Spinal cord (tissue), 10 donors: ENCODE measurements at places on chromosomes 3 and 15.

DNA sequence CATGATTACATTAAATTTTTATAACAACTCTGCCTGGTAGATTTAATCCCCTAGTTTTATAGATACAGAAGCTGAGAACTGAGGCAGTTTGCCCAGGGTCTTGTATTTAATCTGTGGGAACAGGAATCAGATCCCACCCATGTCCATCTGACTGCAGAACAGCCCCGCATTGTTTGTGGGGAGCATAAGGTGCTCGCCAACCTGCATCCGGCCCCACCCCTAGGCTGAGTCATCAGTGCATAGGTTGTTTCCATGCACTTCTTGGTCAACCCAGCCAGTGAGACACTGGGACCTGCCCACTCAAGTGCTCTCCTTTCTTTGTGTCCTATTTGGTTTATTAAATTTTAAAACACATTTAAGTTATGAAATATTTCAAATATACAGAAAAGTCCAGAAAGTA, 266.2 kb downstream of the OPA1 start:
- DNase-seq = no peak
- H3K27me3 ChIP-seq = no peaks in the 10 kb centered on the region
- H3K36me3 ChIP-seq = no peaks in the 10 kb centered on the region
- no peaks in the 10 kb centered on the region for H3K4me1 ChIP-seq
- H3K4me3 ChIP-seq = no peak overlapping the region
- no peak overlapping the region for H3K27ac ChIP-seq

GRCh38 chr3:67381667-67382272, 272.6 kb downstream of the SUCLG2 start:
- DNase-seq = no peak
- H3K4me3 ChIP-seq = no peak overlapping the region
- H3K4me1 ChIP-seq = peaks cover 6% of the 10 kb centered on the region
- H3K36me3 ChIP-seq = no peaks in the 10 kb centered on the region
- H3K27me3 ChIP-seq = no peaks in the 10 kb centered on the region

DNA sequence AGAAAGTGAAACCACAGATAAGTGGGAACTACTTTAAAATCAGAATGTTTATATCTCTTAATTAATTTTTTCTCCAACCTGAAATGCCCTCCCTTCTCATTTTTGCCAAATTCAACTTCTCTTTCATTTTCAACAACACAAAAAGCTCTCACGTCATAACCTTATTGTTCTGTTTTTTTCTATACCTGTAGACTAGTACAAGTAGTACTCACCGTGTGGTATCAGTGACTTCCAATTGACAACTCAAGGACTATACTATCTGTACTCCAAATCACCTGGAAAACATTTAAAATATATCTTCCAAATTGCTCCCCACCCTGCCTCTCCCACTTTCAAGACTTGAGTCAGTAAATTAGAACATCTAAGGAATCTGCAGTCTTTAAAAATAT, 72.8 kb upstream of the ZNF280D start:
- H3K27me3 ChIP-seq = no peaks in the 10 kb centered on the region
- no peaks in the 10 kb centered on the region for H3K4me1 ChIP-seq
- no peak overlapping the region for H3K4me3 ChIP-seq
- H3K36me3 ChIP-seq = no peaks in the 10 kb centered on the region
- DNase-seq = no peak

GRCh38 chr15:78598348-78598747, 22.4 kb downstream of the CHRNA3 start:
- H3K27me3 ChIP-seq = no peaks in the 10 kb centered on the region
- no peak overlapping the region for H3K27ac ChIP-seq
- no peak overlapping the region for H3K4me3 ChIP-seq
- H3K36me3 ChIP-seq = no peaks in the 10 kb centered on the region
- no peaks in the 10 kb centered on the region for H3K4me1 ChIP-seq

GRCh38 chr3:10438902-10439610, 66.3 kb downstream of the ATP2B2 start:
- no peak overlapping the region for H3K4me3 ChIP-seq
- no peak overlapping the region for H3K27ac ChIP-seq
- peaks cover 12% of the 10 kb centered on the region for H3K4me1 ChIP-seq
- peaks cover 22% of the 10 kb centered on the region for H3K36me3 ChIP-seq
- H3K27me3 ChIP-seq = no peaks in the 10 kb centered on the region
- DNase-seq = no peak

- H3K27me3 ChIP-seq = no peaks in the 10 kb centered on the region
- H3K36me3 ChIP-seq = peaks cover 8% of the 10 kb centered on the region
Observed at GRCh38 chr3:197595470-197596185, 39.9 kb upstream of the BDH1 start.

DNA sequence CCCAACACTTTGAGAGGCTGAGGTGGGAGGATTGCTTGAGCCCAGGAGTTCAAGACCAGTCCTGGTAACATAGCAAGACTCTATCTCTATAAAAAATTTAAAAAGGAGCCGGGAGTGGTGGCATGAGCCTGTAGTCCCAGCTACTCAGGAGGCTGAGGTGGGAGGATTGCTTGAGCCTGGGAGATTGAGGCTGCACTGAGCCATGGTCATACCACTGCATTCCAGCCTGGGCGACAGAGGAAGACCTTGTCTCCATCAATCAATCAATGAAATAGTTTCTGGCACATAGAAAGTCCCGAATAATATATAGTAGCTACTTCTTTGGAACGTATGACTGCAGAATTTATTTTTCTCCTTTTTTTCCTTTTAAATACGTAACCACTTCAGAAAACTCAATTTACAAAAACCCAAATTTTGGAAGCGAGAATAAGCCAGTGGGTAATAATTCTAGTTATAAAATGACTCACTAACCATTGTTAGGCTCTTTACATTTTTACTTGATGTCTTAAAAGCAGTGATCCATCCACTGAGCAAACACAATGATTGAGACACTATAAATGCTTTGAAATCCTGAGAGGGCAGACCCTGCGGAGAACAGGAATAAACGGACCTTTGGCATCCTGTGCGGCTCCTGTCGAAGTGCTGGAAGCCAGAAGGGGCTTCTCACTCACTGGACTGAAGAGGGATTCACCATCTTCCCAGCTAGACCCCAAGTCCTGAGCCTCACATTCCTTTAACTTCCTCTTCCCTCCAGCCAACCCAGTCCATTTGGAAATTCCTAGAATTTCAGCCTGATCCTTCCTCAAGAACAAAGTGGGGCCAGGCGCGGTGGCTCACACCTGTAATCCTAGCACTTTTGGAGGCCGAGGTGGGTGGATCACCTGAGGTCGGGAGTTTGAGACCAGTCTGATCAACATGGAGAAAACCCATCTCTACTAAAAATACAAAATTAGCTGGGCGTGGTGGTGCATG, 68.4 kb upstream of the MFGE8 start:
- H3K4me3 ChIP-seq = no peak overlapping the region
- no peaks in the 10 kb centered on the region for H3K27me3 ChIP-seq
- no peaks in the 10 kb centered on the region for H3K4me1 ChIP-seq
- no peak for DNase-seq
- H3K36me3 ChIP-seq = no peaks in the 10 kb centered on the region
- no peak overlapping the region for H3K27ac ChIP-seq

DNA sequence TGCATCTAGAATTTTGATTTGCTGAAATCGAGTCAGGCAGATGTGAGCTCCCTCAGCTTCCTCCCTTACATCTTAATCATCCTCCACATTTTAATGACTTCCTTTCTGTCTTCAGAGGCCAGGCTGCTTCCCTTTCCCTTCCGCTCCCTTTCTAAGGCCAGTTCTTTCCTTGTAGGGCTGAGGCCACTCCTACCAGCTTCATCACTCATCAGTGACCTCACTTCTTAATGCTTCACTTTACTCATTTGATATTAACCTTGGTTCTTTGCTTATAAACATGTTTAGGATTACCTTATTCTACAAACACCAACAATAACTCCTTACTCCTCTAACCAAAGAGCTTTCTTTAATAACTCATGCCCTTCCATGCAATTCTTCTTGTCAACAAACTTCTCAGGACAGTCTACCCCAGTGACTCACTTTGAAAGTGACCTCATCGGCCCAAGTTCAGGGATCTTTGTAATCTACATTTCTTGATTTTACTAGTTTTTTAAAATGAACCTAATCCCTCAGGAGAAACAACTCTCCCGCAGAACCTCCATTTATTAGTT, 23.9 kb downstream of the ILDR1 start:
- no peak overlapping the region for H3K4me3 ChIP-seq
- H3K4me1 ChIP-seq = no peaks in the 10 kb centered on the region
- peaks cover 2% of the 10 kb centered on the region for H3K36me3 ChIP-seq
- no peak for DNase-seq
- no peaks in the 10 kb centered on the region for H3K27me3 ChIP-seq
- H3K27ac ChIP-seq = no peak overlapping the region

- no peaks in the 10 kb centered on the region for H3K4me1 ChIP-seq
- H3K27ac ChIP-seq = no peak overlapping the region
- H3K27me3 ChIP-seq = no peaks in the 10 kb centered on the region
- H3K4me3 ChIP-seq = no peak overlapping the region
Observed at GRCh38 chr3:173744479-173744878, 346.9 kb downstream of the NLGN1 start.

- no peaks in the 10 kb centered on the region for H3K27me3 ChIP-seq
- H3K4me1 ChIP-seq = peaks cover 88% of the 10 kb centered on the region
- peak overlapping the region; percentile 12 for H3K27ac ChIP-seq
- DNase-seq = no peak
Observed at GRCh38 chr3:11005686-11006256, 13.2 kb downstream of the SLC6A1 start.

- H3K36me3 ChIP-seq = peaks cover 10% of the 10 kb centered on the region
- no peaks in the 10 kb centered on the region for H3K4me1 ChIP-seq
- H3K4me3 ChIP-seq = peak overlapping the region; percentile 97
- DNase-seq = peak; percentile 38
- peak overlapping the region; percentile 98 for H3K27ac ChIP-seq
Observed at GRCh38 chr3:160564949-160565441, 376 bp downstream of the KPNA4 start.

GRCh38 chr3:27010834-27011233, 358.3 kb downstream of the NEK10 start:
- no peaks in the 10 kb centered on the region for H3K27me3 ChIP-seq
- H3K4me3 ChIP-seq = no peak overlapping the region
- H3K36me3 ChIP-seq = no peaks in the 10 kb centered on the region

- no peak for DNase-seq
- H3K27ac ChIP-seq = no peak overlapping the region
- H3K27me3 ChIP-seq = no peaks in the 10 kb centered on the region
- no peaks in the 10 kb centered on the region for H3K4me1 ChIP-seq
- H3K36me3 ChIP-seq = no peaks in the 10 kb centered on the region
Observed at GRCh38 chr3:152319831-152320617, 51.3 kb downstream of the MBNL1 start.

GRCh38 chr15:91853511-91853947, at the start of gene SLCO3A1:
SLCO3A1 (plus strand) TSS chr15:91853708.
- H3K36me3 ChIP-seq = no peaks in the 10 kb centered on the region
- H3K4me1 ChIP-seq = peaks cover 19% of the 10 kb centered on the region
- H3K27me3 ChIP-seq = peaks cover 2% of the 10 kb centered on the region
- H3K4me3 ChIP-seq = peak within 1 kb of the TSS; percentile 57
- peak within 1 kb of the TSS; percentile 57 for H3K27ac ChIP-seq

DNA sequence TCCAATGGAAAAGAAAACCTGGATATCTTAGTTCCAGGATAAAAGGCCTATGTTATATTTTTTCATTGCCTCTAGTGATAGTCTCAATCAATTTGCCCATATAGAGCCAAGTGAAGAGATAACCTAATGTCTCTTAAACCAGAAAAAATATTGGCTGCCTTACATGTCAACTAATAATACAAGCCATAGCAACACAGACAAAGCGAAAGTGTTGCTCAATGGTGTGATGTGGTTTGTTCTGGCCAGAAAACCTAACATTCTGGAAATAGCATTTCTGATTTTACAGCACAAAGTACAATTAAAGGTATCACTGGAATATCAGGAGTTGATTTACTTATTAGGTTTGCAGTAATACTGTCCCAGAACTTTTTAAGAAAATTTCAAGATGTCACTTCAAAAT, 101.5 kb downstream of the ATP8B4 start:
- H3K4me1 ChIP-seq = no peaks in the 10 kb centered on the region
- H3K4me3 ChIP-seq = no peak overlapping the region
- H3K36me3 ChIP-seq = no peaks in the 10 kb centered on the region
- H3K27ac ChIP-seq = no peak overlapping the region
- no peak for DNase-seq

- DNase-seq = peak; percentile 38
- no peak overlapping the region for H3K4me3 ChIP-seq
- H3K27ac ChIP-seq = no peak overlapping the region
- H3K4me1 ChIP-seq = peaks cover 7% of the 10 kb centered on the region
Observed at GRCh38 chr3:141940194-141940776, 63.8 kb downstream of the ATP1B3 start.

DNA sequence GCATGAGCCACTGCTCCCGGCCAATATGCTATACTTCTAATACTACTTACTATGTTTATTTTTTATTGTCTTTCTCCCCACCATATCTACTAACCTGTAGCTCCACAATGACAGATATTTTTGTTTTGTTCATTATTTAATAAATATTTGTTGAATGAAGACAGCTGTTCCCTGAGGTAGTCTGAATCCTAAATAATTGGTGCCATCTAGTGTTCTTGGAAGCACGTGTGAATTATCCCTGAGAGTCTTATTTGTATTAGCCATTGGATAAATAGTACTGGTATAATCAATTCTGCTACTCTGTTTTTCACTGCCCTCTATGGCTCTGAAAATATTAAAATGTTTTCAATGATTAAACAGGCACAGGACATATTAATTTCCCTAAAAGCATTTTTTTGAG, 5.6 kb upstream of the APPL1 start:
- no peak overlapping the region for H3K27ac ChIP-seq
- H3K4me3 ChIP-seq = no peak overlapping the region
- no peaks in the 10 kb centered on the region for H3K36me3 ChIP-seq

DNA sequence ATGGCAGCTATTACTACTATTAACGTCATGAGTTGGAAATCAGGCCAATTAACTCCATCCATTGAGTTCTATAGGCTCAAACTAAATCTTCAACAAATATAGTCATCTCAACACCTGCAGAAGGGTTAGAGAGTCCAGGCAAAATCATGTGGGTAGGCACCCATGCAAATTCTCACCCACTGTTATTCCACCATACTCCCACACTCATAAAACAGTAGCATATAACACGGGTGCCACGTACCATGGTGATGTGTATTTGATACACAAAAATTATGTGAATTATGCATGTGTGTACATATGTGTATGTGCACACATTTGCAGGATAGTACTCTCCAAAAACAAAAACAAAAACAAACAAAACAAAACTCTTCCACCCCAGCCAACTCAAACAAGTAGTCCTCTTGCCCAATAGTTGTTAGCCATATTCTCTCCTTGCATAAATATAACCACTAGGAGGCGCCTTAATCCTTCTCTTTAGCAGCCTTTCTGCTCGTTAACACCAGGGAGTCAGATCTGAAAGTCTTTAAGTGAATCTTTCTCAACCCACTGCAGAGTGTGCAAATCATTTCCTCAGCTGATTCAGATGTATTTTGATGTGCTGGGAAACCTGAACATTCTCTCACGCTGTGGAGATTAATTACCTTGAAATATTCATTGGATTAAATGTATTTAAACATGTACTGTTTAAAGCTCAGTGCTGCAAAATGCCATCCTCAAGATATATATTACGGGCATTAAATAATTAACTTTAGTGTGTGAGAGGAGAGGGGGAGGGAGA, 38.0 kb upstream of the COPB2 start:
- H3K4me1 ChIP-seq = peaks cover 4% of the 10 kb centered on the region
- H3K36me3 ChIP-seq = no peaks in the 10 kb centered on the region
- H3K27me3 ChIP-seq = no peaks in the 10 kb centered on the region
- no peak overlapping the region for H3K27ac ChIP-seq

- no peaks in the 10 kb centered on the region for H3K36me3 ChIP-seq
- no peak for DNase-seq
- H3K4me3 ChIP-seq = no peak overlapping the region
- H3K27me3 ChIP-seq = no peaks in the 10 kb centered on the region
- peaks cover 5% of the 10 kb centered on the region for H3K4me1 ChIP-seq
Observed at GRCh38 chr3:12447075-12447474, 37.2 kb upstream of the TSEN2 start.

GRCh38 chr3:69451594-69451993, 65.7 kb upstream of the FRMD4B start:
- no peaks in the 10 kb centered on the region for H3K27me3 ChIP-seq
- H3K27ac ChIP-seq = no peak overlapping the region
- H3K4me1 ChIP-seq = no peaks in the 10 kb centered on the region
- no peak overlapping the region for H3K4me3 ChIP-seq
- peaks cover 7% of the 10 kb centered on the region for H3K36me3 ChIP-seq
